ENCODE measurements at places on chromosomes 6 and 20.

- no peak for DNase-seq
Observed at GRCh38 chr20:53935344-53936084, 134.9 kb downstream of the BCAS1 start.

- no peak for DNase-seq
Observed at GRCh38 chr6:45417436-45417835, 39.7 kb upstream of the SUPT3H start.

DNA sequence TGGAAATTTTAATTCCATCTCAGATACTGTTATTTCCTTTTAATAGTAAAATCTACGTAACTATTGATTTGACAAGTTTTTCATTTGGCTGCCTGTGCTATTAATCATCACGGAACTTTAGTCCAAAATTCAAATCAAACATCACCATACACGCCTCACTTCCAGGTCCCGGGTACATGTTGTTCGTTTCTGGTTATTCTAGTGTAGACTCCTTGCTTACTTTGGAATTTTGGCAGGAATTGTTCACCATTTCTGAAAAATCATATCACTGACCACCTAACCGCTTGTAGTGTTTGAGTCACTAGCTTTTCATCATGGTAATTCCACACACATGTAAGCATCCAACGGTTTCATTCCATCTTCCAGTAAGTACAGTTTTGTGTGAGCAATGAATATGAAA lies 98.0 kb upstream of the NHSL1 start:
- DNase-seq, result no peak

DNA sequence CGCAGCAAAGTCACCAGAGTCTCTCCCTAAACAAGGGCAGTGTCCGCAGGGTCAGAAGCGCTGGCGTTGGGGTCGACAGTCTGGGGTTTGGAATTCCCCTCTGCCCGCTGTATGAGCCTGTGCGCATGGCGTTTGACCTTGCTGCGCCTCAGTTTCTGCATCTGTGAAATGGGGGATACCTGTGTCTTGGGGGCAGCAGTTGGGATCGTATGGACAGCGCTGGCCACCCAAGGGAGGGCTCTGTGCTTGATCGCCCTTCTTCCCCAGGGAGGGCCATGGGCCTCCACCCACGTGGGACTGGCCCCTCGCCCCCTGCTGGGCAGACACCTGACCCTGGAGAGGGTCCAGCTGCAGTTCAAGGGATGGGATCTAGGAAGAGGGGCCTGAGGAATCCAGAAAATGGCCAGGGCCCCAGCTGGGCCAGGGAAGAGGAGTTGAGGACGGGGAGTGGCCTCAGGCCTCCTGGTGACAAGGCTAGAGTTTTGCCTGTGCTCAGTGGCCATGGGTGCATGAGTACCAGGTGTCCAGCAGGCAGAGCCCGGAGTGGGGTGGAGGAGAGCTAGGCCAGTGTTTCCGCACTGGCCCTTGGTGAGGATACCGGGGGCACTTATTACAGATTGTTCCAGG lies 26.4 kb upstream of the PHACTR3 start:
- no peak for DNase-seq

GRCh38 chr6:2641044-2641725 lies 109.5 kb downstream of the MYLK4 start:
- no peak for DNase-seq

- no peak for DNase-seq
Observed at GRCh38 chr20:18985551-18985950, 172.0 kb downstream of the SCP2D1 start.

Data from effector CD8-positive, alpha-beta T cell (primary cell).